HCT116 (cell line): ENCODE measurements at places on chromosomes 7 and 10.

- no peak for DNase-seq
- no peaks in the 10 kb centered on the region; the same call in 1 of the 2 replicates for H3K36me3 ChIP-seq
- no peaks in the 10 kb centered on the region for H3K27me3 ChIP-seq
- no peak overlapping the region for H3K27ac ChIP-seq
These were observed 69.3 kb downstream of the DLG5 start for GRCh38 chr10:77857272-77857671.

DNA sequence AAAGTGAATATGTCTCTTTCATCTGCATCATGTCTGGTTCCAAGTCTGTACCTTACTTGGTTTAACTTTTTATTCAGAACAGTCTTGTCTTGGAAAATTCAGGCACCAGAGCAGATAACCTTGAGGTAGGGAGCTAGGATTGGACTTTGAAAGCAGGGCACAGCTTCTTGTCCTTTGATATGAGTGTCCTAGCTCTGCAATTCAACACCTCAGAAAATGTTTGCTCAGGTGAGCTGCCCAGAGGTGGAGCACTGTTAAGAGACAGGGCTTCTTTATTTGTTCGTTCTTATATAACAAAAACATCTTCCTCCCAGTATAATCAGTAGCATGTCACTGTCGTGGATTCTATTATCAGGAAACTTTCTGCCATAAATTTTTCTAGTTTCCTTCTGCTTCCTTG lies 118.3 kb downstream of the LRRC4 start:
- no peak overlapping the region for H3K27ac ChIP-seq
- no peaks in the 10 kb centered on the region for H3K27me3 ChIP-seq
- no peaks in the 10 kb centered on the region for H3K36me3 ChIP-seq
- no peak for DNase-seq
- no peaks in the 10 kb centered on the region; the same call in 1 of the 2 replicates for H3K4me1 ChIP-seq

DNA sequence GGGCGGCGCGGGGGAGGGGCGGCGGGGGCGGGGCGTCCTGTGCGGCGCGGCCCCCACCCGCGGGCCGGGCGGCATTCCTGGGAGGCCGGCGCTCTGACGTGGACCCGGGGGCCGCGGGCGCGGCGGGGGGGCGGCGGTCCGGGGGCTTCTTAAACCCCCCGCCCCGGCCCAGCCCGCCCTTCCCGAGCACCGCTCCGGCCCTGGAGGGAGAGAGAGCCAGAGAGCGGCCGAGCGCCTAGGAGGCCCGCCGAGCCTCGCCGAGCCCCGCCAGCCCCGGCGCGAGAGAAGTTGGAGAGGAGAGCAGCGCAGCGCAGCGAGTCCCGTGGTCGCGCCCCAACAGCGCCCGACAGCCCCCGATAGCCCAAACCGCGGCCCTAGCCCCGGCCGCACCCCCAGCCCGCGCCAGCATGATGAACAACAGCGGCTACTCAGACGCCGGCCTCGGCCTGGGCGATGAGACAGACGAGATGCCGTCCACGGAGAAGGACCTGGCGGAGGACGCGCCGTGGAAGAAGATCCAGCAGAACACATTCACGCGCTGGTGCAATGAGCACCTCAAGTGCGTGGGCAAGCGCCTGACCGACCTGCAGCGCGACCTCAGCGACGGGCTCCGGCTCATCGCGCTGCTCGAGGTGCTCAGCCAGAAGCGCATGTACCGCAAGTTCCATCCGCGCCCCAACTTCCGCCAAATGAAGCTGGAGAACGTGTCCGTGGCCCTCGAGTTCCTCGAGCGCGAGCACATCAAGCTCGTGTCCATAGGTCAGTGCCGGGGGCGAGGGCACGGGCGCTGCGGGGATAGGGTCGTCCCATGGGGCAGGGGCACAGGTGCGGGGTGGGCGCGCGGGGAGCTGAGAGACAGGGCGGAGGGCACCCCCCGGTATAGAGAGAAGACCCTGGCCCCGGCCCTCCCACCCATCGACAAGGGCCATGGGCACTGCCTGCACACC lies at the start of gene FLNC:
TSS of gene FLNC (plus strand) at position 176 of the 947 bp plus-strand sequence. CDS start at position 408, 232 bp downstream.
- peaks cover 35% of the 10 kb centered on the region for H3K4me1 ChIP-seq
- H3K27ac ChIP-seq, result peak within 1 kb of the TSS; percentile 69
- no peak for DNase-seq
- H3K4me3 ChIP-seq, result peak within 1 kb of the TSS; percentile 67

- no peaks in the 10 kb centered on the region for H3K27me3 ChIP-seq
- peaks cover 50% of the 10 kb centered on the region for H3K4me1 ChIP-seq
- DNase-seq, result no peak
- no peak overlapping the region for H3K27ac ChIP-seq
These were observed 48.7 kb downstream of the CREB3L2 start for GRCh38 chr7:137953043-137953664.

GRCh38 chr10:36281831-36282331 lies 639.8 kb upstream of the FZD8 start:
- no peak for DNase-seq
- no peaks in the 10 kb centered on the region for H3K36me3 ChIP-seq
- H3K27me3 ChIP-seq, result no peaks in the 10 kb centered on the region
- no peaks in the 10 kb centered on the region for H3K4me1 ChIP-seq
- H3K27ac ChIP-seq, result no peak overlapping the region
- H3K4me3 ChIP-seq, result no peak overlapping the region

- no peak overlapping the region for H3K27ac ChIP-seq
- no peaks in the 10 kb centered on the region for H3K4me1 ChIP-seq
- H3K27me3 ChIP-seq, result no peaks in the 10 kb centered on the region
- no peaks in the 10 kb centered on the region for H3K36me3 ChIP-seq
- H3K4me3 ChIP-seq, result no peak overlapping the region
- no peak for DNase-seq
These were observed 321.2 kb downstream of the PTPRN2 start for GRCh38 chr7:158266426-158266816.

GRCh38 chr10:71357792-71358265 lies 38.8 kb downstream of the SLC29A3 start:
- H3K27ac ChIP-seq, result no peak overlapping the region
- H3K4me1 ChIP-seq, result no peaks in the 10 kb centered on the region
- H3K36me3 ChIP-seq, result no peaks in the 10 kb centered on the region

DNA sequence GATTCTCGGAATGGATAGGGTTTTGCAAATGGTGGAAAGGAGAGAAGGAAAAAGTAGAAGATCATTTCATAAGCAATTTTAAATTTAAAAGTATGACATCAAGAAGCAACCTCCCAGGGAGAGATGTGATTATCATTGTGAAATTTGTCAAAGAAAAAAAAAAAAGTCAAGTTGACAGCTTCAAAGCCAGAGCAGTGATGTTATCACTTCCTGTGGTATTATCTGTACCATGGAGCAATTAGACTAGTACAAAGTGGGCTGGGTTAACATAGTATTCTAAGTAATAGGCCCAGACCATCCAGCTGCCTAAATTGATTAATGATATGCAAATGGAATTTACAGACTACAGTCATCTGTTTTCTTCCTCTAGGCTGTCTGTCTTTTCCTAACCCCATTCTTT lies 84.0 kb upstream of the NPY start:
- H3K36me3 ChIP-seq, result no peaks in the 10 kb centered on the region
- DNase-seq, result no peak
- H3K27ac ChIP-seq, result no peak overlapping the region
- H3K4me3 ChIP-seq, result no peak overlapping the region
- H3K4me1 ChIP-seq, result no peaks in the 10 kb centered on the region

DNA sequence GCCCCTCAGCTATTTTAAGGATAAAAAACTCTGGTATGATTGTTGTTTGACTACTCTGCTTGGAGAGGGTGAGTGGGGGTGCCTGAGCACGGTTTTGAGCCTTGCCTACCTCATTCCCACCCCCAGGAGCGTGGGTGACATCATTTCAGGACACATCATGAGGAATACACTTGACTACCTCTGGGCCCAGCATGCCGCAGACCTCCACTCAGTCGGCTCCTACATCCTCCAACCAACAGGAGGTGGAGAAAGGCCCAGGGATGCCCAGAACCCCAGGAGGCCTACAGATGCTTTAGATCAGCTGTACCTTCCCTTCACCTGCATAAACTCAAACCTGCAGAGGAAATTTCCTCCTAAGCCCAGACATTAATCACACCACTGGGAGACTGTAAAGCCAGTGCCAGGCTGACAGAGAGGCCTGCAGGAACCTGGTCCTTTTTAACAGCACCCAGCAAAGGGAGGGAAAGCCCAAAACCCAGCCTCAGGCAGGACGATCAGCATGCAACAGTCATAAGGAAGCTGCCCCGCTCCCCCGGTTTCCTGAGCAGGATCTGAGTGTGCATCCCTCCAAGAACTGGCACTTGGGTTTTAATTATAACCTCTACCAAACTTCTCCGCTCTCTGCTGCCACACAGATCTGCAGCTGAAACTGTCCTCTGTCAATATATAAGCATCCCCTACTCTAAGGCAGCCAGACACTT lies 61.7 kb upstream of the ZNRF2 start:
- no peak overlapping the region for H3K27ac ChIP-seq
- no peak for DNase-seq
- H3K4me1 ChIP-seq, result peaks cover 15% of the 10 kb centered on the region
- H3K4me3 ChIP-seq, result no peak overlapping the region
- no peaks in the 10 kb centered on the region for H3K27me3 ChIP-seq

GRCh38 chr7:144027070-144027469 lies 21.7 kb upstream of the OR2A5 start:
- H3K36me3 ChIP-seq, result no peaks in the 10 kb centered on the region
- DNase-seq, result peak; percentile 28
- no peak overlapping the region for H3K27ac ChIP-seq

DNA sequence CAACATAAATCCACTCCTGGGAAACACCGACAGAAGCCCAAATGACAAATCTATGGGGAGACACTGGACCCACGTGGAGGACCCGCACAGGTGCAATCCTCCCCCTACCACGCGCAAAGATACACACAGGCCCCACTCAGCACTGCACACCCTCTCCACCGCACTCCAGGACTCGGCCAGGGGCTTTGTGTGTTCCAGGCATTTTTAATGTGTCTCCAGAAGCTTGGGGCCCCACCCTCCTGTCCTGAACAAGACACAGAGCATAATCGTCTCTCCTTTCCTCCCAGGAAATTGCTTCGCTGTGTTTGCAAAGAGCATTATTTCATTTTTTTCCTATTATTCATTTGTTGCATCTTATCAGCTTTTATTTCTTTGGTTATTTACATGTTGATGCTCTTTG lies 82.8 kb downstream of the GLI3 start:
- H3K27ac ChIP-seq, result no peak overlapping the region
- H3K36me3 ChIP-seq, result no peaks in the 10 kb centered on the region
- no peak overlapping the region for H3K4me3 ChIP-seq
- DNase-seq, result no peak
- peaks cover 5% of the 10 kb centered on the region; the same call in 1 of the 2 replicates for H3K27me3 ChIP-seq

DNA sequence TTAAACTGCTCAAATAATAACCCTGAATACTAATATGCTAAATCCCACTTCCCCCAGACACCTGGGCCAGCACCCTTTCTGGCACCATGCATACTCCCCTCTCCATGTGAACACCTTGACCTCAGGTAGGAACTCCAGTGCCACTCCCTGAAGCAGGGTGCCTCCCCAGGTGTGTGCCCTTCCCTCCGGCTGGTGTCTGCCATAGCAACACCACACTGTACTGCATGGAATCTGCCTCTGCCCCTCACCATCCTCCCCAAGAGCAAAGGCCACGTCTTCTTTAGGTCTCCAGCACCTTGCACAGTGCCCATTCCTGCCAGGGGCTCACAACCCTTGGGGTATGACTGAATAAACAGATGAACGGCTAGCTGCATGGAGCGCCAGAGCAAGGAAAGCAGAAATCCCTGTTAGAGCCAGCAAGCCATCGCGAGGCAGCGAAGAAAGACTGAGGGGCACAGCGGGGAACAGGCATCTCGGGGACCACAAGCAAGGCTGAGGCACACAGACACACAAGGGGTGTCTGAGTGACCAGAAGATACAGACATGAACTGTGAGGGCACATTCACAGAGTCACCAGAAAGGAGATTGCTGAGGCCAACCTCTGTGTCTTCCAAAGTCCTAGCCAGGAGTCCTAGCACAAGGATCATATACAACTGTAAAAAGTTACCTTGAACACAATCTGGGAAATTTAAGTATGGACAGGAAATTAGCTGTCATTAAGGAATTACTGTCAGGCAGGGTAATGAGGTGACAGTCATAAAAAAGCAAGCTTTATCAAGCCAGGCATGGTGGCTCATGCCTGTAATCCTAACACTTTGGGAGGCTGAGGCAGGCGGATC lies 25.7 kb downstream of the COBL start:
- H3K4me1 ChIP-seq, result peaks cover 14% of the 10 kb centered on the region
- DNase-seq, result no peak

- H3K4me1 ChIP-seq, result peaks cover 49% of the 10 kb centered on the region
- DNase-seq, result no peak
- peaks cover 58% of the 10 kb centered on the region for H3K36me3 ChIP-seq
- H3K27me3 ChIP-seq, result no peaks in the 10 kb centered on the region
- H3K27ac ChIP-seq, result no peak overlapping the region; the same call in 1 of the 2 replicates
These were observed 36.6 kb downstream of the TCF7L2 start for GRCh38 chr10:112986544-112987190.

- 0 out of 2 replicates have a peak, but pooled peaks cover 4% of the 10 kb centered on the region for H3K4me1 ChIP-seq
- no peak overlapping the region for H3K27ac ChIP-seq
- no peak for DNase-seq
- no peak overlapping the region for H3K4me3 ChIP-seq
These were observed 8.2 kb downstream of the ATE1 start for GRCh38 chr10:121919666-121920065.

- H3K4me1 ChIP-seq, result peaks cover 4% of the 10 kb centered on the region; the same call in 1 of the 2 replicates
- no peaks in the 10 kb centered on the region for H3K36me3 ChIP-seq
- no peaks in the 10 kb centered on the region for H3K27me3 ChIP-seq
These were observed 123.0 kb upstream of the JCAD start for GRCh38 chr10:30182191-30183054.

DNA sequence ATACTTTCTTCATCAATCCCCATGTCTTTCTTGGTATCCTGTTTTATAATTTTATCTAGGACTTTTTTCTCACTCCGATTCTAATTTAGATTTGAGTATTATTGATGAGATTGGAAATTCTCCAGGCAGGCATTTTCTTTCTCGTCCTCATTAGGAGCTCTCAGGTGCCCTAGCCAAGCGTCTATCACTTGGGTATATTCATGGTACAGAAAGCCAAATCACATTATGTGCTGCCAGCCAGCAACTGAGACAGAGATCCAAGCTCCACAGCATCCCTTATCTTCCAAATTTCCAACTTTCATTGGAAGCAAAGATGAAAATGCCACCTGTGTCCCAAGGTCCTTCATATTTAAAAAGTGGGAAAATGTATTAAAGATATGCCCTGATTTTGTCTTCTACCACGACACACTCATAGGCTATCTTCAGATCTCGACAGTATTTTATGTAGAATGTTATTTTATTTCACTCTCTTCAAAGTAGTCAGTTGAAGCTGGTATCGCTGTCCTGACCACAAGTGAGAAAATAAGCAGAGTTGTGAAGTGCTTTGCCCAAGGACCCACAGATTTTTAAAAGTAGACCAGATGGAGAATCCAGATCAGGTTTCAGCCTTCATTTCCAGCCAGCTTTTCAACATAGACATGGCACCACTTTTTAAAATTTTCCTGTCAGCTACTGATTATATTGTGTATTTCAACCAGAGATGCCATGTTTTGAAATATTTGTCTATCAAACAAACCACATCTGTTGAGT lies 773.4 kb downstream of the CNTNAP2 start:
- no peaks in the 10 kb centered on the region for H3K4me1 ChIP-seq
- no peaks in the 10 kb centered on the region for H3K36me3 ChIP-seq
- no peak for DNase-seq
- H3K4me3 ChIP-seq, result no peak overlapping the region
- H3K27ac ChIP-seq, result no peak overlapping the region

- H3K36me3 ChIP-seq, result no peaks in the 10 kb centered on the region
- H3K27me3 ChIP-seq, result no peaks in the 10 kb centered on the region
- H3K4me1 ChIP-seq, result peaks cover 23% of the 10 kb centered on the region
- H3K27ac ChIP-seq, result peak overlapping the region; percentile 73
- peak; percentile 88 for DNase-seq
These were observed 606 bp downstream of the TAX1BP1 start for GRCh38 chr7:27740449-27741086.

- H3K27me3 ChIP-seq, result no peaks in the 10 kb centered on the region; the same call in 1 of the 2 replicates
- H3K27ac ChIP-seq, result no peak overlapping the region
- peaks cover 11% of the 10 kb centered on the region for H3K4me1 ChIP-seq
These were observed 81.0 kb upstream of the LRRC4 start for GRCh38 chr7:128112018-128112780.
